ENCODE measurements at places on chromosomes 3 and 15. TPM values are rescaled to one million over a fixed set of nuclear protein-coding genes. Genes with fewer than 3 reads are reported as not detected.

Gene SLC22A14
- total RNA-seq: not detected

Gene CPN2
- not detected for total RNA-seq

Gene TMEM266
- total RNA-seq: not detected

Gene TNFSF10
- total RNA-seq: 36.2 TPM

Gene MAGI1
- 9.6 TPM for total RNA-seq

Gene SLC28A1
- not detected for total RNA-seq

Gene KCNAB1
- total RNA-seq: not detected

Gene THAP10
- 9.1 TPM for total RNA-seq

Gene RAB7A
- total RNA-seq: 67.9 TPM

Gene ACVR2B
- total RNA-seq: 4.4 TPM

Gene GOLGA8S
- not detected for total RNA-seq

DNA sequence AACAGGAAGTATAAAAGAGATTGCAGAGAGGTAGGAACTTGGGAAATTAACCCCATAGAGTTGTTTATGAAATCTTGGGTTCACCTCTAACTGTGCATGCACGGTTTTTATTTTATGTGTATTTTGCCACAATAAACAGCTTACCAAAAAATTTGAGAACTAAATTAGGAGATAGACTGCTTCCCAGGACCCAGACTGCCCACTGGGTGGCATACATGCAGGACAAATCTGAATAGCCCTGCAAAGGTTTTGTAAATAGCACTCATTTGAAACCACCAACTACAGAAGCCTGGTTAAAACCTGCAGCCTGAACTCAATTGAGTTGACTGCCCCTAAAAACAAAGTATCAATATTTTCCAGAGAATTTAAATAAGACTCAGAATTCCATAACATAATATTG, 96.4 kb upstream of the SLCO2A1 start:
- DNase-seq: no peak

DNA sequence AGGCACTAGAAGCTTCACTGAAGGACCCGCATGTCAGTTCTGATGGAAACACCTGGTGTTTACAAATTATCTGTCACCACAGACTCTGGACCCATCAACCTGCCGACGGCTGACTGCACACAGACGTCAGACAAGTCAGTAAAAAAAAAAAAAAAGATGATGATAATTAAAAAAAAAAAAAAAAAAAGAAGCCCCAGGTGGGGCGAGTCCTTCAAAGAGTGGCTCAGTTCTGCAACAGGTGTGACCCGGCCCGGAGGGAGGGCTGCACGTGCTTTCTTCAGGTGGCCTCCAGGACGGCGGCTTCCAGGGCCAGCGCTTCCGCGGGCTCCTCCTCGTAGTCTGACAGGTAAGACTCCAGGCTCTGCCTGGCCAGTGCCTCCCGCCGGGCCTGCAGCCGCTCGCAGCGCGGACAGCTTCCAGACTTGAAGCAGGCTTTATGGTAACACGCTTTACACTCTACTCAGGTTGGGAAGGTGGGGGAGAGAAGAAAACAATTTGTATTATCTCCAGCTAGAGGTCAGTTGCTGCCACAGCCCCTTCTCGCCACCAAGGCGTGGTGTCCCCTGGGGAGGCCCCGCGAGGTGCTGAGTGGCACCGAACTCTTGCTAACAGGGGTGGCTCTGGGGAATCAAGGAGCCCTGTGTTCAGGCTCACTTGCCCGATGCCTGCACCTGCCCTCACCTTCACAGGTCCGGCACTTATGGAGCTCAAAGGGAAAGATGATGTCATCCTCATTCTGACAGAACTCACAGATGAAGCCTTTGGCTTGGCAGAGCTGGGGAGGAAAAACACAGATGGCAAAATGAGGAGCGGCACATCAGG, 61.8 kb downstream of the RUBCN start:
- DNase-seq: no peak

DNA sequence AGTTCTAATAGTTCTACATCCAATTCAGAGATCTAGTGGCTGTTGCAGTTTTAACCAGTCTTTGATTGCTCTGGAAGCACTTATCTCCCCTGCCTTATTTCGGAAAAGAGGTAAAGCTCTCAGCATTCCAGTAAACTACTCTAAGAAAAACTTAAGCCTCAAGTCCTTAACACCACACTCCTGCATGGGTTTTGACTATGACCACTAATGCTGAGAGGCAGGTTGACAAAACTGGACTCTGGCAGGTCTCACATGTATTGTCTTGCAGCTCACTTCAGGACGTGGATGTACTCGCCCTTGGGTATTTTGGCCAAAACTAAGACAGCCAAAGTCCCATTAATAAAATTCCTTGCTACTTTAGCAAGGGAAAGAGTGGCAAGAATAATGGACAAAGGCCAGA, 405.9 kb upstream of the GRM7 start:
- DNase-seq: no peak

DNA sequence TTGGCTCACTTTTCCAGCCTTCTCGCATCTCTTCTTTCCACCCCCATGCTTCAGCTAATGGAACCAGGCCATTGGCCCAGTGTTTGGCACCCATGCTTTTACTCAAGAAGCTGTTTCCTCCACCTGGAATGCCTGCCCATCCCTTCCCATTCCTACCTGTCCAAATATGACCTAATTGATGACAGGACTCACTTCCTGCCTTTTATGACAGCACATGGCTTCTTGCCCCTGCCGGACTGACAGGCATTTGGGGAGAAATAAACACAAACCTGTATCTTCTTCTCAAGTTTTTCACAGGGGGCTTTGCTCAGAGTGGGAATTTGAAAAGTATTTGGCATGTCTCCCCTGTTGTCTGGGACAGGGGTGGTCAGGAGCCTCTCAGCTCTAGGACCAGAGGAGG, 120.1 kb downstream of the ABHD5 start:
- DNase-seq: no peak

- DNase-seq: no peak
These were observed 99.2 kb upstream of the TRPM1 start for GRCh38 chr15:31200735-31201151.

DNA sequence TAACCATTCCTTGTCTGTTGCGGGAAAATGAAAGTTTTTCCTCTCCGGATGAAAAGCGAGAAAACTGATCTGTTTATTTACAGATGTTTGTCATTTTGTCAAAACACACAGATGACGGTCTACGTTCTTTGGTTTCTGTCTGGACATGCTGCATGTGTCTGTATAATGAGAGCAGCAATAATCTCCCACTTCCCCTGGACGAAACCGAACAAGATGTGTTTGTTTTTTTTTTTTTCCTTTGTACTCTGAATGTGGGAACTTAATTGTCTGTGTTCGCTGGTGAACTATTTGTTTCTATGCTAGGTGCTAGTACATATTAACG, 33.6 kb downstream of the PTPRG start:
- DNase-seq: no peak

GRCh38 chr3:65425880-65426279, 612.8 kb downstream of the MAGI1 start:
- DNase-seq: no peak

DNA sequence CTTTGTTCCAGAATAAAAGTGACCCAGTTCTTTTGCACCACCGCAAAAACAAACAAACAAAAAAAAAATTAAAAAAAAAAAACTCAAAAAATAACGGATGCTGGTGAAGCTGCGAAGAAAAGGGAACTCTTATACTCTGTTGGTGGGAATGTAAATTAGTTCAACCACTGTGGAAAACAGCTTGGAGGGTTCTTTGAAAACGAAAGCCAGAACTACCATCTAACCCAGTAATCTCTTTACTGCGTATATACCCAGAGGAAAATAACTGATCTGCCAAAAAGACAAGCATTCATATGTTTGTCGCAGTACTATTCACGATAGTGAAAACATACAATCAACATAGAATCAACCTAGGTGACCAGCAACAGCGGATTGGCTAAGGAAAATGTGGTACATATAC, 298.9 kb upstream of the CBLB start:
- DNase-seq: no peak

DNA sequence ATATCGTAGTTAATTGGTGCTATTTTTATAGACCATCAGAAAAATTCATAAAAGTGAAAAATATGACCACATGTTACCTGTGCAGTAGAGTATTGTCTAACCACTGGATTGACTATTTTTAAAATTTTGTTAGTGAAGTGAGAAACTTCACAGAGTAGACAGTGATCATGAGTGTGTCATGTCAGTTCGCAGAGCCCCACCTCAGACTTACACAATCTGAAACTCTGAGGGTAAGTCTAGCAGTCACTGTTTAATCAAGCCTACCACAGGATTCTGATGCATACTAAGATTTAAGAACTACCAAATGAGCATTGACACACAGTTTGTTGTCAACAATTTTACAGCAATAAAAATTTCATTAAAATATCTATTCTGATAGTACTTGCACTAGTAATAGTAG, 552.9 kb upstream of the SUCLG2 start:
- DNase-seq: no peak

GRCh38 chr3:181808053-181808452, 96.3 kb downstream of the SOX2 start:
- DNase-seq: no peak

DNA sequence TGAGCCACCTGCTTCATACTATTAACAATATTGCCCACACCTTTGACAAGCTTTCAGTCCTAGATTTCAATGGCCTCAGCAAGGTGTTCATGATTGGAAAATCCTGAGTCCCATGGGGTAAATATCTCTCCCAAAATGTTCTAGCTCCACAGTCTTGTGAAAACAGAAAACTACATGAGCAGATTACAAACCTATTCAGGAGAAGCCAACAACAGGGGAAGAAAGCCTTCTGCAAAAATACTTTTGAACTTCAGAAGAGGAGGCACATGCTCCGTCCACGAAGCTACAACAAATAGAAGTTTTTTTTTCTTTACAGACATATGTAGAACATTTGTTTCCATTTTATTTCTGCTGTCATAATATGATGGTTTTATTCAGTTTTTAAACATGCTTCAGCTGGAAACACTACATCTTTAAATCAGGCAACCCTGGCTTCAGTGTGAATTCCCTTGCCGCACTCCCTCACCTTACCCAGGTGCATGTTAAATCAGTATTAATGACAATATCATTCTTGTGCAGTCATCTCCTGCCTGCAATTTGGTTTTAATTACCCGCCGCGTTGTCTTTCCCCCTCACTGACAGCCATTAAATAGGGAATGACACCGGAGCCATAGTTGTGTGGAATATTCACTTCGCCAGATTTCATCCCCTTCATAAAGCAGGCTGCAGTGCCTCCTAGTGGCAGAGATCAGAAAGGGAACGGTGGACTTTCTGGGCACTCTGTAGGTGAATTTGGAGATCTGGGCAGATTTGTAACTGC, 725.5 kb upstream of the ARRDC4 start:
- peak; percentile 31 for DNase-seq

DNA sequence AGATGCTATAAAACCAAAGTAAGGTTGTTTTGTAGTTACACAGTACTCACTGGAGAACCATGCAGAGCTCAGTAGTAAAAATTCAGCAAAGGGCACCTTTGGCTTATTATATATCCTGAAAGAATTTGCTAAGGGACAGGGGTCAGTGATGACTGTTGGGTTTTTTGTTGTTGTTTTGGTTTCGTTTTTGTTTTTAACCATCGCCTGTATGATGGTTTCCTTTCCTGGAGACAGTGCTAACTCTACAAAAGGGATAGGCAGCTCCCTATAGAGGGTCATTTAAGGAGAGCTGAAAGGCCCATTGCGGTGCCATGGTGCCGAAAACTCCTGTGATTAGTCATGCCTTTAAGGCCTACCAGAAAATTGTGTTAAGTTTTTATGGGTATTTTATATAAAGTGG, 118.2 kb upstream of the GOLIM4 start:
- DNase-seq: no peak

DNA sequence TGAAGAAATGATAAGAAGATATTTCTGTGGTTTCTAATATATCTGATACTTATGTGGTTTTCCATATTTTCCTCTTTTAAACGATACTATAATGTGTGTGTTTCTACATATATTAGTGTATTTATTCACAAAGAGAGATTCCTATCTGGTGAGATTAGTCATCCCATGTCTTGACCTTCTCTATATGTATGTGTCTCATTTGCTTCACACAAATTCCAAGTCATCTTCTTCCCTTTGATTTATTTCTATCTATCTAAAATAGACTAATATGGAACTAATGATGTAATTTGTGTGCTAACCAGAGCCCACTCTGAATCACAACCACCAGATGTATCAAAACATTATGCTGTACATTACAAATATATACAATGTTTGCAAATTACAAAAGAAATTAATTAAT, 154.7 kb upstream of the KCNMB2 start:
- no peak for DNase-seq

DNA sequence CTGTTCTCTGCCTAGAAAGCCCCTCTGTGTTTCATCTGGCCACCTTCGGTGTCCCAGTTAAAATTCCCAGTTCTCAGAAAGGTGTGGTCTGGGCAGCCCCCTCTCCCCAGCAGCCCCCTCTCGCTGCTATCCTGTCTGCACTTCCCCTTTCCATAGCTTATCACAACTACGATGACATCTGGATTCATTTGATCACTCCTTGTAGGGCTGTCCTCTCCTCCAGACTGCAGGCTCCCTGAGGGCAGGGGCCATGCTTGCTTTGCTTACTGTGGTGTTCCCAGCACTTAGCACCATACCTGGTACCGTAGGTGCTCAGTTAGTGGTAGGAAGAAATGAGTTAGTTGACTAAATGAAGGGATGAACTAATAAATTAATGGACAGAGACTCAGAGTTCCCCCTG, 26.3 kb upstream of the GOLGA6C start:
- no peak for DNase-seq

GRCh38 chr3:14467814-14468620, 65.6 kb downstream of the SLC6A6 start:
- no peak for DNase-seq

DNA sequence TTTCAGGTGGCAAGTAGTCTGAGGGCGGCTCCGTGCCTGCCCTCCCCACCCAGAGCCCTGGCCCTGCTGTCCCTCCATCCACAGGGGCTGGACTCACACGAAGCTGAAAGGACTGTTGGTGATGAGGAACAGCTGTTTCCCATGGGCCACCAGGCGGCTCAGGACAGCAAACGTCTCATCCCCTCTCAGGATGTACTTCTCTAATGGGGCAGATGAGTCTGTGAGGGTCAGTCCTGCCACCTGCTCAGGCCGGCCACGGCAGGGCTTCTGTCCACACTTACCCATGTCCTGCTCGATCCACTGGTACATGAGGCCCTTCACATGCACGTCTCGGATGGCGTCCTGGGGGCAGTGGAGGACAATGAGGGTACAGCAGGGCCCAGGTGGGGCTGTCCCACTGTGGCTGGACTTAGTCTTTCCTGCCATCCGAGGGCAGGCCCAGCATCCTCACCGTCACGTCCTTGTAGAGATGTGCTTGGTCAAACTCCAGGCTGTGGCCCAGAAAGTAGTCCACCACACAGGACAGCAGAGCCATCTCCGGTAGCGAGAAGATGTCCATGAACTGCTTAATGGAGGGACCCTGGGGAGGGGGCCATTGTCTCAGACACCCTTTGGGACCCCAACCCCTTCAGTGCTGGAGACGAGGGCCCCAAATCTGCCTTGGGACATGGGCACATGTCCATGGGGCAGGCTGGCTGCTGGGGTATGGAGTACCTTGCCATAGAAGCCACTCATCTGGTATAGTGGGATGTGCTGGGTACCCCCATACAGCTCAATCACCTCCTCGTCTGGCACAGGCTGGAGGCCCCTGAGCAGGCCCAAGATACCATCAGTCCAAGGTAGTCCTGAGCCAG, 5.7 kb downstream of the NT5DC2 start:
- no peak for DNase-seq

- DNase-seq: no peak
These were observed 105.1 kb downstream of the CPN2 start for GRCh38 chr3:194245975-194246561.

Data from epithelial cell of proximal tubule (primary cell).